ENCODE measurements at places on chromosomes 4 and X.

- DNase-seq: no peak
These were observed 76.0 kb downstream of the ARAP2 start for GRCh38 chr4:36168127-36168878.

DNA sequence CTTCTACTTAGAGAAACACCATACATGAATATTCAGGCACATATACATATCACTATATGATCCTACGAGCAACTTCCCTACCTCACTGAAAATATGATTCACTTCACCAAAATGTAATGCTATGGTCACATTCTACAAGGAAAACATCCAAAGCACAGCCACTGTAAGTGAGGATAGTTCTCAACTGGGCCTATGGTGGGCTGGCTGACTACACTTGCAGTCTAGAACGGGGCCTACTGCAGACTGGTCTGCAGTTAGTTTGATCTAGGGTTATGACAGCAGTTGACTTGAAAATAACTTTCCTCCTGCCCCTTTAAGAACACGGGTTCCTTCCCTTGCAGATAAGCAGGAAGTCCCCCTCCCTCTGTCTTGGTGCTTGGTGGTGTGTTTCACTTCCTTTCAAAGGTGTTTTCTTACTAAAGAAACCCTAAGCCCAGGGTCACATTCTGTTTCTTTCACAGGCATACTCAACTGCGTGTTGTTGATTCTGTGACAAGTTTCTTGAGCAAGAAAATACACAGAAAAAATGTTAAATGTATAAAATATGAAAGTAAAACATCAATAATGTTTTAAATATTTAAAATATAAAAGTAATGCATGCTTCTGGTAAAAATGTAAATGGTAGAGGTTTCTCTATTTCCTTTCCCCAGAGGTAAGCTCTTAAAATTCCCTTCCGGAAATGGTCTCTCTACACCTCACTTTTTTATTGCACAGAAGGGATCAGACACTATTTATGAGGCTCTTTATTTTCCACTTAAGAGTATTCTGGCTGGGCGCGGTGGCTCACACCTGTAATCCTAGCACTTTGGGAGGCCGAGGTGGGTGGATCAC lies 18.0 kb upstream of the TMSB4X start:
- peak; percentile 41 for DNase-seq

GRCh38 chr4:42490015-42490414 lies 92.7 kb downstream of the SHISA3 start:
- no peak for DNase-seq

DNA sequence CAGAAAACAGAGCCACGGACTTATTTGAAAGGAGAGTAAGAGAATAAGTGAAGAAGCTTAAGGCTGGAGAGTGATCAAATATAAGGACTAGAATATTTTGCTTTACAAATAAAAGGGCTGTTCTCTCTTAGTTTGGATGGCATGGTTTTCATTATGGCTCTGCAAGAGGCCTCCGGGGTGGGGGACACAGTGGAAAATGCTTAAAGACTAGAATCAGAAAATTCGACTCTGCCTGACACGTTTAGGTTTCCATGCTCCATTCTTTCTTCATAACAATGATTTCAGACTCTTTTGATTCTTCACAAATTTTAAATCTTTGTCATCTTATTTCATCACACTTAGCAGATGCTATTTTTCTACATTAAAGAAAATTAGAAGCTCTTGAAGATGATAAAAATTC lies 632.4 kb upstream of the BOD1L1 start:
- DNase-seq: no peak

DNA sequence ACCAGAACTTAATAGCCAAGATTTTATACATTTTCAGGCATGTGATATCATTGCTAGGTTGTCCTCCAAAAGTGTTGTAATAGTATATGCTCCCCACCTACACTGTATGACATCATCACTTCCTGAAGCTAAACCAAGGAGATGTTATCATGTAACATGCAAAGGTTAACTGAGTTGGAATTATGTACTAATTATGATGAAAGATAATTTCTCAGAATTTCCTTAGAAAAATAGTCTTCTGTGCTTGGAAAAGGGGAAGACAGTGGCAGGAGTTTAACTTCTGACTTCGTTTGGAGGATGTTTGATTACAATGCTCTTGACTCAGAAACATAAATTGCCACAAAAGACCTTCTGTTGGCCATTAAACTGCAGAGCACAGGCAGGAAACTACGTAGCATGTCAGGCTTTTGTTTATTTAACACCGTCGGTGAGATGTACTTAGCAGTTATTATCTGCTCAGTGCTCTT lies 83.6 kb upstream of the GUCY1A1 start:
- no peak for DNase-seq

DNA sequence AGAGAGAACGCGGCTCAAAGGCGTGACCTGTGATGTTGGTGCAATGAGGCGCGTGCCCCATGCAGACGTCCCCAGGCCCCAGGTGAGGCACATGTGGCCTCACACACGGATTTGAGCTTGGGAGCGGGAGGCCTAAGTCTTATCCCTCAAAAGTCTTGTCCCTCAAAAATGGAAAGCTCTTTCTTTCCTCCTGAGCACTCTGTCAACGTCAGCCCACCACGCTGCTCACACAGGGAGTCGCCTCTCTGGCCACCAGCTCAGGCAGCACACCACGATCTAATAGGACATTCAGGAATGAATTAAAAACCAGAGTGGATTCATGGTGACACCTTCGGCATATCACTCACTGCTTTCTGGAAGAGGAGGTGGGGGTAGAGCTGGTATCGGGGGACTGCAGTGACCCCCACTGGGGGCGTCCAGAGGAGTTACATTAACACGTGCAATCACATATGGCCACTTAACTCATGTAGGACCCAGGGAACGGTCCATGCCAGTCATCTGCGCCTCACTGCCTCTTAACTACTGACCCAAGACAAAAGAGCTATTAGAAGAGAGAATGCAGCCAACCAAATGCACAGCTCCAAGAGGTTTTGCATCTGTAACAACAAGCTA lies 21.9 kb upstream of the CYP4V2 start:
- no peak for DNase-seq

DNA sequence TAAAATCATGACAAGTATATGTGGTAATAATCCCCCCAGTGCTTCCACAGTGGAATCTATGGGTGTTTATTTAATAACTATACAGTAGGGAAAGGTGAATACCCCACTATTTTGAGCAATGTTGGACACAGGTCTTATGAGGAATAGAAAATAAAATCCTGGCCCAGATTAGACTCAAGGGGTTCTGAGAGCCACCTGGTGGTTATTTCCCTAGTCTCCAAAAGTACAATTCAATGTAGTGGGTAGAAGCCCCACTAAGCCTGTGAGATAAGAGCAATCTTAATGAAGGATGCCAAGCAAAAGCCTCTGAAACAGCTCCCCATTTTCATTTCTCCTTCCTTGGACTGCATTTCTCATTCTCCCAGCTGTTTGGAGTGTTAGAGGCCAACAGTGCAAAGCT lies 328.2 kb upstream of the NR3C2 start:
- DNase-seq: no peak

- DNase-seq: no peak
These were observed 378.3 kb upstream of the PCDH10 start for GRCh38 chr4:132770776-132771175.

DNA sequence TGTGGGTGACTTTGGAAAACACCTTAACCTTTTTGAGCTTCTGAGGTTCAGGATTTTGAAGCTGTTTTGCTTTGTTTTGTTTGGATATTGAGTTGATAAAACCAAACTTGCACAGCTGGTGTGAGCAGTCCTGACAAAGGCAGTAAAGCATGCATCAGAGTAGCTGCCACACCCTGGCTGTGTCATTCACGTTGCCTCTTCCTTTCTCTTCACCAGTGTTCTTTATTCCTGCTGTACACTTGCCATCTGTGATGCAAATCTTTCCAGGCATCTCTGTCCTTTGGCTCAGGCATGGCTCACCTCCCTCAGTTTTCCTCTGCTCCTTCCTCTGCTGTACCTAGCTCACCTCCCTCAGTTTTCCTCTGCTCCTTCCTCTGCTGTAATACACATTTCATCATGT lies 1850.2 kb upstream of the AGA start:
- DNase-seq: no peak

- DNase-seq: no peak
These were observed 26.1 kb upstream of the TMEM184C start for GRCh38 chr4:147591106-147591505.

- no peak for DNase-seq
These were observed 376.0 kb downstream of the BCOR start for GRCh38 chrX:39721566-39722279.

GRCh38 chr4:135186002-135186401 lies 984.4 kb upstream of the PABPC4L start:
- DNase-seq: no peak

Measured in T-helper 9 cell (primary cell).